ENCODE measurements at places on chromosomes 12 and 14.
A peak's percentile ranks its signal among the peaks of the same experiment; 100 is the strongest.

DNA sequence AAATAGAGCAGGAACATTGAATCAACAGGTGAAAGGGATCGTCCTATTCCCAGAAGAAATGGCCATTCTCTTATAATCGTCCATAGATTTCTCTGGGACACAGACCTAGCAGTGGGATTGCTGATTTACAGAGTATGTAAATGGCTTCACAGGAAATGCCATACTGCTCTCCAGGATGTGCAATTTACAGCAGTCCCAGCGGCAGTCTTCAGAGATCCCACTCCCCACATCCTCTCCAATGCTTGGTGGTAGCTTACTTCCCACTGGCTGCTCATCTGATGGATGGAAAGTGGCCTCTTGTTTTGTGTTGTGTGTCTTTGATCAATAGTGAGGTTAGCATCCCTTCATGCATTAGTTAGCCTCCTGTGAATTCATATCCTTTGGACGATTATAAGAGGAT lies 58.1 kb upstream of the PRMT8 start:
- no peak for DNase-seq

- peak; percentile 30 for DNase-seq
Observed at GRCh38 chr14:24710403-24711112, 76.6 kb upstream of the GZMB start.

DNA sequence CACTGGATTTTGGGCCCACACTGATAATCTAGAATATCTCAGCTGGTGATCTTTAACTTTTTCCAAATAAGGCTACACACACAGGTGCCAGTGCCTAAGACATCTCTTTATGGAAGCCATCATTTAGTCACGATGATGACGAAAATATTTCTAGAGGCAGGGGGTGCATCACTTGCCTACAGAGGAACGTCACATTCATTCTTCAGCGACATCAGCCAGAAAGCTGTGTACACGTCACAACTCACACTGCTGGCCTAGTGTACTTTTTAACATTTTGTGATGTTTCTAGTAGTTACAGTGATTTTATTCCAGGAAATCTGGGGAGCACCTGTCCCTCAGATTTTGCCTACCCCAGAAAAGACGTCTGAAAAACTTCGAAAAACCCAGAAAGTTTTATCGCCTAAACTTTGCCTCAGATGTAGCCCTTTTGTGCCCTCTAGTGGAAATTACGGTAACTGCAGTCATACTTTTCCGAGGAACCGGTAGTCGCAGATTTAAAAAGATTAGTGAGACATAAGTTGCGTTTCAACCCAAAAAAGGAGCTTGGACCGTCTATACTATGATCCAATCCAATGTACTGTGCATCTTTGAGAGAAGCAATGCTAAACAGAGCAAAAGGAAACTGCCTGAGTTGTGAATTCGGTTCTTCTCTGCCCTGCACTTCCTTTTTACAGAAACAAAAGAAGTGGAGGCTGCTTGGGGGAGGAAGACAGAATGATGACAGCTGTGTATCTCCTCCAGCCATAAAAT lies 64.3 kb upstream of the STON2 start:
- peak; percentile 47 for DNase-seq

GRCh38 chr12:25254271-25254880 lies 3.6 kb upstream of the KRAS start:
- DNase-seq, result no peak

GRCh38 chr12:14884458-14884878 lies 1.2 kb downstream of the MGP start:
- DNase-seq, result peak; percentile 76

DNA sequence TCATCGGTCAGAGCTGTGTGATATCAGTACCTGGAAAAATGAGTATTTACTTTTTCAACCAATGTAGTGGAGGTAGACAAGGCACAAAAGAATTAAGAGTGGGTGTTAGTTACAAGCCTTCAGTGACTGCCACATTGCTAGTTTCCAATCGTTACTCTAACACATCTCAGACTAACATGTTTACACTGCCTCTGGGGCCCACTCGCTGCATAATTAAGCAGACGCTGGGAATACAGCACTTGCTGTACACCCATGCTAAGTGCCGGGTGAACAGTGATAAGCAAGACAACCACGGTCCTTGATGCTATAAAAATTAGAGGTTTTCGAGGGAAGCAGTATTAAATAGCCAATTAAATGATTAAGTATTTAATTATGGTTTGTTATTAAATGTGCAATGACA lies 1147.6 kb downstream of the AACS start:
- DNase-seq, result no peak
